NCI-H187 treated with DMSO at 0.1 percent for 48 hours (cell line): ENCODE measurements at places on chromosomes 1 and 21.

DNA sequence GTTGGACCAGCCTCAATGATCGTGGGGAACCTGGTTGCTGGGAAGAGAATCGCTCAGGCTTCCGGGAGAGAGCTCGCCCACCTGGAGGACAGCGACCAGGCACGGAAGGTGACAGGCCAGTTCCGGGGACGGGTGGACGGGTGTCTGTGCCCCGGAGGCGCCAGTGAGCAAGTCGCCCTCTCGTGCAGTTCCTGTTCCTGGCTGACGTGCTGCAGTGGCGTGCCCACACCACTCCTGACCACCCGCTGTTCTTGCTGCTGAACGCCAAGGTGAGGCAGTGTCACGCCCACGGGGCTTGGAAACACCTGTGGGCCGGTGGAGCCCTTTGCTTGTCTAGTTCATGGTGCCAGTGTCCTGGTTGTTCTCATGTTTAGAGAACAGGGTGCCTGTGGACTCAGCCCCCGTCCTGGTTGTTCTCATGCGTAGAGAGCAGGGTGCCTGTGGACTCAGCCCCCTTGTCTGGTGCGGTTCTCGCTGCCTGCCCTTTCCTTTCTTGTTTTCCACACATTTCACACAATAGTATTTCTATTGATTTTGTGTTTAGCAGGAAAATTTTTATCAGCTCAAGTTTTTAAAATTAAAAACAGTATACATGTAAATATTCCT is 53.1 kb downstream of the S100B start:
- DNase-seq, result no peak

DNA sequence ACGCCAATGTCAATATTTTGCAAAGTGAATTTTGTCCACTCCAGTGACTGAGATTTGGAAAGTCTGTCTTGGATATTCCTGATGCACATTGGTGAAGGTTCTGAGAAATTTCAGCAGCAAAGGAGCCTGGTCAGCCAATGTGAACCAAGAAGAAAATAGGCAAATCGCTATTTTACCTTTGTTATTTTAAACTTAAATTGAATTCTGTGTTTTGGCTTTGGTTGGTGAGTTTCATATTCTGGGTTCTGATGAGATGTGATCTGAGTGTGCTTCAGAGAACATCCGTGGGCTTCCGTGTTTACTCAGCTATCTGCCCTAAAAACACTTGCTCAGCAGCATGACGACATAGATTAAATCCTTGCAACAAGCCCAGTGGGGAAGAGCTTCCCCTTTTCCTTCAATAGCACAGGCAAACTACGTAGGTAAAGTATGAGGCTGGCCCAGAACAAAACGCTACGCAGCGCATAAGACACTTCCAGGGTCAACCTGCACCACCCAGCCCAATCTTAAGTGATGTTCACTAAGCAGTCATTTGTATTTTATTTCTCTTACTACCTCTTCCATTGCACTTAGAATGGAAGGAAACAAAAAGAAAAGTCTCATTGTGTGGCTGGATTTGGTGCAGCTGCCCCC is 176.4 kb upstream of the KAZN start:
- DNase-seq, result no peak

DNA sequence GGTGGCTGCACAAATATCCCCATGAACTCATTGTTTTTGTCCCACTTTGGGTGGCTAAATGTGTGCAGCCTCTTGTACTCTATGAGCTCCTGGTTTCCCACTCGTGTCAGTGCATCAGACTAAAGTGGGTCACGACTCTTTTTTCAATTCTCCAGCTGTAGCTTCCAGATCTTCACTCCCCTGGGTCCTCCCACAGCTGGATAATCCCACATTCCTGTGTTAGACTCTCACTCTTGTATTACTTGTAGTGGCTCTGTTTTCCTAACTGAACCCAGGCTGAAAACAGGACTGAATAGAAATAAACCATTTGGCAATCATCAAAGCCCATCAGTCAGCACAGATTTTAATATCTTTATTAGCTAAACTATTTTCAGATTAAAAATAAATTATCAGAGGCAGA is 60.4 kb downstream of the UBE2U start:
- DNase-seq, result no peak

GRCh38 chr1:82160036-82160435 is 359.3 kb downstream of the ADGRL2 start:
- no peak for DNase-seq

GRCh38 chr1:64895500-64895899 is 70.8 kb downstream of the JAK1 start:
- DNase-seq, result no peak

- DNase-seq, result no peak
These were observed 26.5 kb downstream of the NGF start for GRCh38 chr1:115311474-115311989.

- no peak for DNase-seq
These were observed 49.1 kb upstream of the LAPTM5 start for GRCh38 chr1:30806381-30807317.

DNA sequence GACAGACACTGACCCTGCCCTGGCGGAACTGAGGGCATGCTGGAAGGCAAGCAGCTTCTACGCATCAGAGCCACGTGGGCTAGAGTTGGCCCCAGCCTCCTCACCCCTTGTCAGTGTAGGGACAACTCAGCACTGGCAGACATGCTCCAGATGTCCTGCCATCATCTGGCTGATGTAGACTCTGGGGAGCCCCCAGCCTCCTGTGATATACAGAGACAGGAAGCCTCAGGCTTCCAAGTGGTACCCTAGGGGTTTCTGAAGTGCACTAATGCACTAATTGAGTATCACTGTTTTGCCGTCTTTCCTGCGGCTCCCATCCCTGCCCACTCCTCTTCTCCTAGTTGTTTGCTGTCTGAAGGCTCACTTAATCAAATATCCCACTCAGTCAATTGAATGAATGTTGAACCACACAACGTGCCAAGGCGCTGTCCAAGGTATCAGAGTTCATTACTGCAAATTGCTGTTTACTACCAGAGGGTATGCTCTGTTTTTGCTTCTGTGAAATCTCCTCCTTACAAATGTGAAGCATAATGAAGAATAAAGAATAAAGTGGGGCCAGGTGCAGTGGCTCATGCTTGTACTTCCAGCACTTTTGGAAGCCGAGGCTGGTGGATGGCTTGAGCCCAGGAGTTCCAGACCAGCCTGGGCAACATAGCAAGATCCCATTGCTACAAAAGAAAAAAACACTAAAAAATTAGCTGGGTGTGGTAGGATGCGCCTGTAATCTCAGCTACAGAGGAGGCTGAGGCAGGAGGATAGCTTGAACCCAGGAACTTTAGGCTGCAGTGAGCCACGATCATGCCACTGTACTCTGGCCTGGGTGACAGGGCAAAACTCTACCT is 76.4 kb upstream of the ZBTB18 start:
- DNase-seq, result no peak

DNA sequence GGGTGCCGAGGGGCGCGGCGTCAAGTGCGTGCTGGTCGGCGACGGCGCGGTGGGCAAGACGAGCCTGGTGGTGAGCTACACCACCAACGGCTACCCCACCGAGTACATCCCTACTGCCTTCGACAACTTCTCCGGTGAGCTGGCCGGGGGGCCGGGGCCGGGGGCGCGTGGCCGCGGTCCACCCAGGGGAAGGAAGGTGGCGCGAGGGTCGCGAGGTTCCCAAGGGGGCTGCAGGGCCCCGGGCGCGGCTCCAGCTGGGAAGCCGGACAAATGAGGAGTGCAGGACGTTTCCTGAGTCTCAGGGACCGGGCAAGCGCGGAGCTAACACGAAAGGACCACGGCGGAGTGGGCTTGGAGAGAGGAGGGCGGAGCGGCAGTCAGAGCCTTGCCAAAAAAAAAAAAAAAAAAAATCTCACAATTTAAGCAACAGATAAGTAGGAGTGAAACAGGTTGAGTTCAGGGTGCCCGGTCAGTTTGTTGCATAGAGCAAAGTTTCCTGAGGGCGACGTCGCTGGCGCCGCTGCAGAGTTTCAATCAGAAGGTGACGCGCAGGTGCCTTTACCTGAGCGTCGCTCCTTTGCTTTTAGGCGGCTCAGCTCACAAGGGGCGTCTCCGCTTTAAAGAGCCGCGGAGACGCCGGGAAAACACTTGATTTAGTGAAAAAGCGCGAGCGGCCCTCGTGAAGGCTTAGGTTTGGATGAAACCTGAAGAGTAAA is 750 bp downstream of the RHOU start:
- no peak for DNase-seq

DNA sequence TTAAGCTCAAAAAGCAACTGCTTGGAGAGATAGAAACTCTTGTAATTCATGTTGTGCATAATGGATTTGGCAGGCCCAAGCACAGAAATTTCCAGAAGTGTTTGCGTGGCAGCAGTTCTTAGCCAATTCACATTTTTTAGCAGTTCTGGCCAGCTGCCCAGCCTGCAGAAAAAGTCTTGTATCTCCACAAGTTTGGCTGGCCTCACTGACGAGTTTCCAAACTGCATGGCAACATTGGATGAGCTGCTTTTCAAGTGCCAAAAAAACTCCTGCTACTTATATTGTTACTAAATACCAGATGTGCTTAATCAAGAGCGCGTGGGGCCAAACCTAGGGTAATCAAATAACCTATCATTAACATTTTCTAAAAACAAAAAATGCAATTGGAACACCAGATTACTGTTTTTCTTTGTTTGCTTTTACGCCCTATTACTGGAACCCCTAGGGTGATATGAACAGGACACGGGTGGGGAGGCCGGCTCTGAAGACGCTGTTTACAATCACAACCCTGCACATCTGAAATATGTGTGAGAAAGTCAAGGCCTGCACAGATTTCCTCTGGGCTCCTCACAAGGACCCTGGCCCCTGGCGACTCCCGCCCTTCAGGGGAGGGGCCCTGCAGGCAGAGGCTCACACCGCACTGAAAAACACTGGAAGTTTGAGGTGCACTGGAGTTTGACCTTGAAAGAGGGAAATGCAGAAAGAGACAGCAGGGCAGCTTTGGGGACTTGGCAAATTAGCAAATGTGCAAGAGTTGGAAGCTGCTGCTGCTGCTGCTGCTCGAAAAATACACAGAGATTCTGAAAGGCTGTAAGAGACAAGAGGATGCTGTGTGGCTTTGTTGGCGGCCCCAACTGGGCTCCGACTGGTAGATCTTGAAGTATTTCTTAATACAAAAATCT is 55.2 kb upstream of the TARBP1 start:
- DNase-seq, result no peak

GRCh38 chr1:43419627-43420425 is 30.1 kb downstream of the SZT2 start:
- DNase-seq, result no peak
